ENCODE measurements at places on chromosomes 4 and X.
A peak's percentile ranks its signal among the peaks of the same experiment; 100 is the strongest.

- DNase-seq: no peak
These were observed 379.5 kb downstream of the ZIC3 start for GRCh38 chrX:137945470-137945869.

- no peak for DNase-seq
These were observed 351.0 kb upstream of the SPANXN1 start for GRCh38 chrX:144896323-144896722.

DNA sequence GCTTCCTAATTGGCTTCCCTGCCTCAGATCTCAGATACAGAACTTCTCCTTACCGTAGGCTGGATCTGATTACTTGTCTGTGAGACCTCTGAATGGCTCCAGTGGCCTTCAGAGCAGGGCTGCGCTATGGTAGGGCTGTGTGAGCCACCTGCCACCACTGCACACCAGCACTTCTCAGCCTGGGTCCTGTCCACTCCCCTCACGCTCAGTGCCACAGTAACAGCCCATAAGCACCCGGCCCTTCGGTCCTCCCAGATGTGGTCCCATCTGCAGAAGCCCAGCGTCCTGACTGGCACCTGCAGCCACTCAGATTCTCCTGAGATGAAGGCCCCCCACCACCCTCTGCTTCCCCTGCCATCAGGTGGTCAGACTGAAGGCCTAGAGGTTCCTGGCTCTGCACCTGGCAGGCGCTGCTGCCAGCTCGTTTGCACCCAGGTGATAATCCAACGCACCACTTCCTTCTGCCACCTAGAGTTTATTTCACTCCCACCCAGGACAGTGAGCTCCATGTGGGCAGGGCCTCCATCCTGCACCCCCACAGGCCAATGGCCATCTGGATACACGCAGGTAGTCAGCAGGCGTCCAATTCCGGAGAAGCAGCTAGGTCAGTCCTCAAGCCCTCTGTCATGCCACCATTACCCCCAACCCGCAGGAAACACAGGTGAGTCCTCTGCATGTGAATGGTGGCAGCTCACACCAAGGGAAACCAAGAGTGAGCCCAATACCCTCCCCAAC lies 5.4 kb downstream of the WDR1 start:
- DNase-seq: no peak

DNA sequence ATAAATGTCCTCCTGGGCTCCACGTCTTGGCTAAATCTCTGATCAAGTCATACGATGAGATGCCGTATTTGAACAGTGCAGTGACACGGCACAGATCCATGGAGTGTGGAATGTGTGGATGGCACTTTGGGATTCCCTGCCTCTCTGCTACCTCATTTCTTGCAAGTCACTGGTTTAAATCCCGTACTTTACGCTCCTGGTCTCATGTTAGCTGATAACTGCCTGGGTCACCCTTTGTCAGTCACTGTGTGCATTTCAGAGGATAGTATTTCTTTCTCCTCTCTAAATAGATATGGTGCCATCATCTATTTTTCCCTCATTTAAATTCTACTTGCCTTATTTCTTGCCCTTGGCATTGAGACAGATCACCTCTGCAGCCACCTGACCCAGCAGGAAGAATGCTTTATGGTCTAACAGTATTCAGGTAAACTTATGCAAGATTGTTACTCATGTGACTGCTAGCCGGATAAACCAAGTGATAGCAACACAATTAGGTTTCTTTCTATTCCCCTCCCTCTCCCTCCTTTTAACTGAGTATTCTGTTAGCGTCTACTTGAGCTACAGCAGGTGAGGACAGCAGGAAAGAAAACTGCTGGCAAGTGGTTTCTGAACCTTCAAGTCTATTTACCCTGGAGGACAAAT lies 2.8 kb downstream of the EGF start:
- DNase-seq: no peak

- DNase-seq: peak; percentile 4
These were observed 30.6 kb downstream of the PCDH19 start for GRCh38 chrX:100379388-100379986.

- no peak for DNase-seq
These were observed 149.5 kb downstream of the EDA2R start for GRCh38 chrX:66489339-66489738.

DNA sequence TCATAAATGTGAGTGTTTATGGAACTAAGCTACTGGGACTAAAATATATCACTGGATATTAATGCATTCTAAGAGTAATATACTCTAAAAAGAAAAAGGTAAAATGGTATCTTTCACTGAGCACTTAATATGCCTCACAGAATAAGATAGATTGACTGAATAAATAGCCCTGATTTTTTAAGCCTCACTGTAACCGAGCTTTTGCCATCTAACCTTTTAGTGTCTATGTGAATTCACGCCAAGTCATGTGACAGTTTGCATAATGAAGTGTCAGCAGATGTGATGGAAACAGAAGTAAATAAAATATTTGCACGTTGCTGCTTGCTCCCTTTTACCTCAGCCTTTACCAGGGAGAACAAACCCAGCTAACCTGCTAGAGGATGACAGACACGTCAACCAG lies 119.7 kb upstream of the NWD2 start:
- DNase-seq: no peak

GRCh38 chrX:42087960-42088359 lies 164.6 kb upstream of the CASK start:
- DNase-seq: no peak

DNA sequence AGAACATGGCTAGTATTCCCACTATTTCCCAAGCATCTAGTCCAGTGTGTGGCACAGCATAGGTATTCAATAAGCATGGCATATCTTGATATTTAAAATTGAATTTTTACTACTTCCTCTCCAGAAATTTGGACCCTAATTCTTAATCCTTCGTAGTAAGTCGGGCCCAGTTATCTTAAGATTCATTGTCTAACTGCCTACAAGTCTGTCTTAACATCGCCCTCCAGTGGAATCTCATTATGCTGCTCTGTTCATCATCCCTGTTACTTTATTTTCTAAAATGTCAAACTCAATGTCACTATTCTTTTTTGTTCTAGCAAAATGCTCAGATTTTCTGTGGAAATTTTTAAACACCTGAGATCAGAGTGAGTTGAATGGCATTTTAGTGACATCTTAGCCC lies 606.2 kb downstream of the KLHL13 start:
- no peak for DNase-seq

- peak; percentile 84 for DNase-seq
These were observed 54.2 kb downstream of the PLAC1 start for GRCh38 chrX:134603806-134604700.

DNA sequence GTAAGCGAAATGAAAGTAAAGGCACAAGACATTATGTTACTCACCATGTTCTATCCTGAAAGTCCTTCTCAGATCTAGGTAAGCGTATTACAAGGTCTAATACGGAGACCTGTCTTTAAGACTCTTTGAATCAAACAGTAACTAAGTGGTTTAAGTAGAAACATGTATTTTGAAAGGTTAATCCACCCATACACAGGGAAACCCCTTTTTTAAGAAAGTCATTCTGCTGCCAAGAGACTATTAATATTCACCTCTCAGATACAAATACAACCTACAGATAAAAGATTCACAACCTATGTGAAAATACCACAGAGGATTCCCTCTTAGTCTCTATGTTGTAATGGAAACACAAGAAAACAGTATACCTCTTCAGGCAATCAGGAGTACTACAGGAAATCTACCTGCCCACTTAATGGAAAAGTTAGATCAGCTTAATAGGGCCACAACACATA lies 63.2 kb upstream of the TNIP3 start:
- no peak for DNase-seq

DNA sequence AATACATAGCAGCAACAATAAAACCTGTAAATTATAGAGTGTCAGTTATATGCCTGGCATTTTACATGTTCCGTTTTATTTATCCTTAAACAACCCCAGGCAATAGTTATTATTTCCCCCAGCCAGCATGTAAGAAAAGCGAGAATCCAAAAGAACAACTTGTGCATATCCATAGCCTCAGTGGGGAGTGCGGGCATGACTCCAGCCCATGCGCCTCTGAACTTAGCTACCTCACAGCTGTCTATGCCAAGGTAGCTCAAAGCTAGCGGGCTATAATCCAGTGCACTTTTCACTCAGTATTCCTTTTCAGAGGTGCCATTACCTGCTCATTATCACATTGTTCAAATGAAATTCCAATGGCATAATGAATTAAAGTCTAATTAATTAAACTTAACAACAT lies 257.3 kb upstream of the EDNRA start:
- DNase-seq: no peak

DNA sequence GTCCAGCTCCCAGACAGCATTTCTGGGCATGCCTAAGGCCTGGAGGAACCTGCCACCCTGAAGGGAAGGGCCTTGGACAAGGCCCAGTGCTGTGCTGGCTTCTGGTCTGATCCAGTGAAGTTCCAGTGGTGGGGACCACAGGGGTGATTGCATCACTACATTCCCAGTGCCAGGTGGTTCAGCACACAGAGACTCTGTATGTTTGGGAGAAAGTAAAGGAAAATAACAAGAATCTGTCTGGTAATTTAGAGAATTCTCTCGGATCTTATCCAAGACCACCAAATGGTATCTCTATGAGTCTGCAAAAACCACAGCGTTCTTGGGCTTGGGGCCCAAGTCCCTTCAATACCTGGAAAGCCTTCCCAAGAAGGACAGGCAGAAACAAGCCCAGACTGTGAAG lies 131.8 kb upstream of the MAD2L1 start:
- DNase-seq: no peak

DNA sequence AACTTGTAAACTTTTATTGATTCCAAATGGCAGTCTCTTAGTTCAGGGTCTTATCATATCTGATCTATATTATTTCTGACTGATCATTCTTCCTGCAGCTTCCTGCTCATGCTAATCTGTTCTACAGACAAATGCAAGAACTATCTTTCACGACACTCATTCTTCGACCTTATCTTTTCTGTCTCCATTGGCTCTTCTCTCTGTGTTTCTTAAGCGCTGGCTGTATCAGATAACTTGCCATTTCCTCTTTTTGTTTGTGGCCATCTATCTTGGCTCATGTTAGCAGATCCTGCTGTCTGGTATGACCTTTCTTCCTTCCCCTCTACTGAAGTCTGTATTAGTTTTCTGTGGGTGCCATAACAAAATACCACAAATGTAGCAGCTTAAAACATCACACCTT lies 230.5 kb upstream of the PUDP start:
- no peak for DNase-seq

Data from AG09309 (cell line).